ENCODE measurements at places on chromosomes 6 and 20.

GRCh38 chr6:347951-348859 lies 43.3 kb upstream of the IRF4 start:
- no peak for DNase-seq

DNA sequence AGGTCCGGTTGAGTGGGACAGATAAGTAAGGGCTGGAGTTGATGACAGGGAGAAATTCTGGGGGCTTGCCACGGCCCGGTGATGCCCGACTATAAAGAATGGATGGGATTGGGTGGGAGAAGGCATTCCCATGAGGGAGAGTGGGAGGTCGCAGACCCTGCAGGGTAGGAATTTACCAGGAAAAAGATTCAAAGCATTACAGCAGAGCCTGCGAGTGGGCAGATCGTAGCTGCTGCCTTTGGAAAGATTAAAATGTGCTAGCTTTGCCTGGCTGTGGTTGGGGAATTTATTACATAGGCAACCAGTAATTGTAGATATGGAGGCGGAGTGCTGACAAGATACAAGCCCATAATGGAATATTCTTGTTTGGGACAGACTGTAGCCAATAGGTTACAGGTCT lies 49.5 kb downstream of the KDM1B start:
- no peak for DNase-seq

DNA sequence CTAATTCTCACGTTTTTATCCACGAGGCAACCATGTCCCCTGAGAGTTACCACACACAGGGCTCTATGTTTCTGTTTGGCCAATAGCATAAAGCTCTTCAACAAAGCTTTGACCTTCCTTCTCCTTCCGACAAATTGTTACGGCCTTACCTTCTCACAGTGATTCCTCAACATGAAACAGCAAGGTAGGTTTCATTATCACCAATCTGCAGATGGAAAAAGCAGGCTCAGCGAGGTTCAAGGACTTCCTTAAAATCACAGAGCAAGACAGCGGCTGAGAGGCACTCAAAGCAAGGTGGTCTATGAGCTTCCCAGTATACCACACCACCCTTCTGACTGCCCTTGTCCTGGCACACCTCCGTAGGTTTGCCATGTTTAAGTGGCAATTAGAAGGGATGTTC lies 360.0 kb downstream of the CD83 start:
- no peak for DNase-seq

- no peak for DNase-seq
These were observed 145.1 kb upstream of the SMLR1 start for GRCh38 chr6:130682066-130682465.

DNA sequence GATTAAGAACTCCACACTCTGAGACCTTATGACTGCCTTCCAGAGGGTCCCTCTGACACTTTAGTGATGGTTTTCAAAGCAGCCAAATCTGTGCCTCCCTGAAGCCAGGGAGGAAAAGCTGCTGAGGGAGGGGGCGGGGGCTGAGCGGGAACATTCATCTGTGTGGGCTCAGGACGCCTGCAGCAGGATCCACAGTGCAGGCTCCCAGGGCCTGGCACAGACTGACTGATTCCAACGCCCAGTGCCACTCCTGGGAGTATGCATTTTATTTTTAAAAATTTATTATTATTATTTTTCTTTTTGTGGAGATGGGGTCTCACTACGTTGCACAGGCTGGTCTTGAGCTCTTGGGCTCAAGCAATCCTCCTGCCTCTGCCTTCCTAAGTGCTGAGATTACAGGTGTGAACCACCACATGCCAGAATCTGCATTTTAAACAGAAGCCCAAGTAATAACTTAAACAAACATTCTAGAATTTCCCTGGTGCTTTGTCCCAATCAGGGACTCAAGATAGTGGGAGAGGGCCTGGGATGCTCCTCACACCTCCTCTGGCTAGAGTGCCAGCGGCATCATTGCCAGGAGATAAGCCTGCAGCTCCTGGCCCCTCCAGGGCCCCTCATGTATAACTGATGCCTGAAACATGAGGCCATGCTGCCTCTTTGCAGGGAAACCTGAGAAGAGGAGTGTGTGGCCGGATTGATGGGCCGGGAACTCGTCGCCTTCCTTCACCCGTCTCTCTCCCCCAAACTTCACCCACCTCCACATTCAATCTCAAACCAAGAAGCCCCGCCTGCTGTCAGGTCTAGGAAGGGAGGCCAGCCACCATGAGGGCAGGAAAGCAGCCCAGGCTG lies 438 bp upstream of the TMC2 start:
- DNase-seq: no peak

Data from RPMI7951 (cell line).